ENCODE measurements at places on chromosomes 5 and 9. TPM values are rescaled to one million over a fixed set of nuclear protein-coding genes. Genes with fewer than 3 reads are reported as not detected.

PCDHB4 gene
- total RNA-seq = 1.4 TPM

TPPP gene
- total RNA-seq = 0.65 TPM

MLANA gene
- not detected for total RNA-seq

CNTNAP3B gene
- 2.9 TPM for total RNA-seq

- no peak for DNase-seq
These were observed 113.2 kb downstream of the SLC12A2 start for GRCh38 chr5:128196791-128197190.

GRCh38 chr5:151029179-151030055 lies 9.0 kb downstream of the GPX3 start:
- no peak for DNase-seq

- DNase-seq = no peak
These were observed 182.2 kb downstream of the KCTD16 start for GRCh38 chr5:144352732-144353317.

- DNase-seq = no peak
These were observed 538.5 kb upstream of the DMAC1 start for GRCh38 chr9:8337834-8338766.

GRCh38 chr9:95732802-95733688 lies 142.4 kb upstream of the ERCC6L2 start:
- no peak for DNase-seq

DNA sequence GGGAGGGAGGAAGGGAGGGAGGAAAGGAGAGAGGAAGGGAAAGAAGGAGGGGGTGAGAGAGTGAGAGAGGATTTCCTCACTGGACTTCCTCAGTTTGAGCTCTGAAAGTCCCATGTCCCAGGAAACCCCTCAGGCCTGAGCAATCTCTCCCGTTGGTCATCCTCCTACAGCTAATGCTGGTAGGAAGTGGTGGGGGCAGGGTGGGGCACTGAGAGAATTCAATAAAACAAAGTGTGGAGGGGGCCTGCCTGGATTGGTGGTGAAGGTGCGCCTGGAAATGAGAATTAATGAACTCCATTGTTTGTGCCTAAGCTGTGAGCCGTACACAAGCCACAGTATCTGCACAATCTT lies 195.0 kb downstream of the RGS3 start:
- no peak for DNase-seq

- no peak for DNase-seq
These were observed 146.2 kb downstream of the SEMA6A start for GRCh38 chr5:116428413-116428812.

DNA sequence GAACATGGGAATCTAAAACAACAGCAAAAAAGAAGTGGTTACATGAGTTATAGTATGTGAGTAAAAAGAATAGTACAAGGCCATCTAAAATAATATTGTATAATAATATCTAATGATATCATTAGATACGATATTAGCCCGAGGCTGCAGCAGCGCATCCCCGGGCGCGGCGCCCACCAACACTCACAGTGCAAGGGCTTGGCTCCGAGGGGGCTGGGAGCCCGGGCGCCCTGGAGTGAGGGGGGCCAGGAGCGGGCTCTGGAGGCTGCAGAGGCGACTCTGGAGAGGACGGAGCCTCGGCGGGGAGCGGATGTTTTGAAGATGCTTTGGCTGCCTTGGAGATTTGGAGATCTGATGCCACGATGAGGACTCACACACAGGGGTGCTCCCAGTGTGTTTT lies 68.1 kb upstream of the TMEM252 start:
- DNase-seq = no peak

GRCh38 chr5:142674531-142675469 lies 11.1 kb downstream of the FGF1 start:
- DNase-seq = no peak

DNA sequence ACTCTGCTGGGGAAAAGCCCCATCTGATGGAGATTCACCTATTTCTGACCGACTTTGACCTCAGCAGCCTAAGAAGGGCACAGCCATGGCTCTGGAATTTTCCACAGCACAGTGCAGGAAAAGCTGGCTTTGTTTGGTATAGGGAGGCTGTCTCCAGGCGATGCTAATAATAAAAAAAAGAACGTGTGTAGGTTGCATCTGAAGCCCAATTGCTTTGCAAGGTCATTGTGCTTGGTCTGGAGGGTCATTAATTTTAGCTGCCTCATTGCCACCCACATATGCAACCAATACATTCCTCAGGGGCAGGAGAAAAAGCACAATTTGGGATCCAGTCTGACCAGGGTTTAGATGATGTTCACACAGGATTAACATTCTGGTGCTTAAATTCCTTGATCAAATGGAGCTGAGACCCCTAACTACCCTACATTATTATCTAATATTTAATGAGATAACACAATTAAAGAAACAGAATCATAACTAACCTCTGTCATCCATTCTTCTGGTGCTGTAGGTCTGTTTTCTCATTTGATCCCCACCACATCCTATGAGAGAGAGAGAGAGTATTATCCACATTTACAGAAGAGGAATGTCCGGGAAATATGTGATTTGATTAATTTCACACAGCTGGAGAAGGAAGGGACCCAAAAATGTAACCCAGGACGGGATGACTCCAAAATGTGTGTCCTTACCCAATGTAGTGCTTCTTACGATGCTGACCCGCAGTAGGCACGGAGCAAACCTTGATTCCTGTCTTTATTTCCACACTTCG lies 175.9 kb downstream of the RFK start:
- DNase-seq = no peak

- DNase-seq = no peak
These were observed 62.8 kb downstream of the RAPGEF1 start for GRCh38 chr9:131677049-131677443.

GRCh38 chr5:68375540-68375939 lies 160.0 kb downstream of the PIK3R1 start:
- DNase-seq = no peak

DNA sequence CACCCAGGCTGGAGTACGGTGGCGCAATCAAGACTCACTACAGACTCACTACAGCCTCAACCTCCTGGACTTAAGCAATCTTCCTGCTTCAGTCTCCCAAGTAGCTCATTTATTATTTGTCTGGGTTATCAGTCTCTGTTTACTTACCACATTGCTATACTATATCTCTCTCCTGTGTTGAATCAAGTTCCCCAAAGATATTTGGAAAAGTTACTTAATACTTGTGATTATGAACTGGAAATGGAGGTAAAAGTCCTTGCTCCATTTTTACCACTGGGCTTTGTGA lies 55.6 kb downstream of the ANGPTL2 start:
- DNase-seq = no peak

- DNase-seq = no peak
These were observed 13.5 kb upstream of the GNA14 start for GRCh38 chr9:77661566-77662085.
